ENCODE measurements at places on chromosomes 1 and 21. TPM values are rescaled to one million over a fixed set of nuclear protein-coding genes. Genes with fewer than 3 reads are reported as not detected.

GRCh38 chr1:166182281-166182680 lies 15.5 kb upstream of the FAM78B start:
- no peaks in the 10 kb centered on the region for H3K4me1 ChIP-seq
- H3K27me3 ChIP-seq, result peaks cover 19% of the 10 kb centered on the region
- H3K27ac ChIP-seq, result no peak overlapping the region
- DNase-seq, result no peak
- H3K4me3 ChIP-seq, result no peak overlapping the region

GRCh38 chr1:9086045-9086444 lies 16.6 kb upstream of the SLC2A5 start:
- no peak overlapping the region for H3K27ac ChIP-seq
- H3K4me3 ChIP-seq, result no peak overlapping the region
- no peaks in the 10 kb centered on the region for H3K36me3 ChIP-seq
- peaks cover 13% of the 10 kb centered on the region for H3K4me1 ChIP-seq

DNA sequence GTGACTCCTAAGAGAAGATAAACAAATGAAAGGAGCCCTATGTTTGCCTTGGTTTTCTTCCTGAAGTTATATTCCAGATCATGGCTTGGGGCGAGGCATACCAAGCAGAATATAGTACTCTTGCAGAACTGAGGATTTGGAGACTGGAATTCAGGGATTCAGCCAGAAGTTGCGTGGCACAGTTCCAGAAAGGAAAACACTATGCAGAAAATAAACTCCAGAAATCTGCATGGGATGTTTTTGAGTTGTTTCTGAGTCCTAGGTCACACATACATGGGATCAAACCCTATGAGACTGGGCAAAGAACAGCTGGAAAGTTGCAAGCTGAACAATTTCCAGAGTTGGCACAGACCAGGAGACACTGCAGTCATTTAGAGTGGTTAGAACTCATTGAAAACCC lies 42.9 kb upstream of the IFFO2 start:
- H3K36me3 ChIP-seq, result peaks cover 5% of the 10 kb centered on the region
- H3K4me1 ChIP-seq, result peaks cover 28% of the 10 kb centered on the region
- H3K4me3 ChIP-seq, result no peak overlapping the region
- H3K27ac ChIP-seq, result no peak overlapping the region
- no peaks in the 10 kb centered on the region for H3K27me3 ChIP-seq

- H3K4me1 ChIP-seq, result peaks cover 26% of the 10 kb centered on the region
- DNase-seq, result no peak
These were observed 27.3 kb downstream of the STPG1 start for GRCh38 chr1:24386241-24386640.

- H3K4me1 ChIP-seq, result no peaks in the 10 kb centered on the region
- no peaks in the 10 kb centered on the region for H3K36me3 ChIP-seq
- peaks cover 4% of the 10 kb centered on the region for H3K27me3 ChIP-seq
- DNase-seq, result no peak
These were observed 21.6 kb downstream of the PCP4 start for GRCh38 chr21:39888848-39889247.

- peaks cover 23% of the 10 kb centered on the region for H3K36me3 ChIP-seq
- H3K4me1 ChIP-seq, result peaks cover 72% of the 10 kb centered on the region
- DNase-seq, result no peak
- no peak overlapping the region for H3K27ac ChIP-seq
These were observed 37.0 kb downstream of the IL6R start for GRCh38 chr1:154442006-154442740.

DNA sequence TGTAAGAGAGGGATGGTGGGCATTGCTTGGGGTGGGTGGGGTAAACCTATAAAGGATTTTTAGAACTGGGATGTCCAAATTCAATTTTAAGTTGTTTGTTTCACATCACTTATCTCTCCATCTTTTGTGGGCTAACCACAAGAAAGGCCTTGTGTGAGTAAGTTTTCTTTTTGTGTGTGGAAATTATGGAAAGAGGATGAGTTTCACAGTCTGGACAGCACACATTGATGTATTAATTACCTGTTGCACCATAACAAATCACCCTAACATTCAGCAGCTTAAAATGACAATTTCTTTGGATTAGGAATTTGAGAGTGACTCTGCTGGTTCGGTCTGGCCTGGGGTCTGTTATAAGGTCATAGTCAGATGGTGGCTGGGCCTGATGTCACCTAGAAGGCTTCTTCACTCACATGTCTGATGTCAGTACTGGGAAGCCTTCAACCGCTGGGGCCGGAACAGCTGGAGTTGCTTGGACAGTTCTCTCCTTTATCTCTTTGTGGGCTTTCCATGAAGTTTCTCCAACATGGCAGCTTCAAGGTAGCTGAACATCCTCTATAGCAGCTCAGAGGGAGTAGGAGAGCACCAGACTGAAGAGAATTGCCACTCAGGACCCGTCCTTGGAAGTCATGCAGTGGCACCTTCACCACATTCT lies 2.0 kb upstream of the COL9A2 start:
- peaks cover 16% of the 10 kb centered on the region for H3K4me1 ChIP-seq
- peaks cover 7% of the 10 kb centered on the region for H3K27me3 ChIP-seq
- H3K4me3 ChIP-seq, result no peak overlapping the region
- no peaks in the 10 kb centered on the region for H3K36me3 ChIP-seq

COL8A2 gene
- 0.07 TPM for total RNA-seq

- no peak overlapping the region for H3K27ac ChIP-seq
- H3K36me3 ChIP-seq, result no peaks in the 10 kb centered on the region
- DNase-seq, result no peak
- peaks cover 12% of the 10 kb centered on the region for H3K4me1 ChIP-seq
- no peak overlapping the region for H3K4me3 ChIP-seq
- H3K27me3 ChIP-seq, result peaks cover 8% of the 10 kb centered on the region
These were observed 7.2 kb downstream of the CD34 start for GRCh38 chr1:207903767-207904166.

DNA sequence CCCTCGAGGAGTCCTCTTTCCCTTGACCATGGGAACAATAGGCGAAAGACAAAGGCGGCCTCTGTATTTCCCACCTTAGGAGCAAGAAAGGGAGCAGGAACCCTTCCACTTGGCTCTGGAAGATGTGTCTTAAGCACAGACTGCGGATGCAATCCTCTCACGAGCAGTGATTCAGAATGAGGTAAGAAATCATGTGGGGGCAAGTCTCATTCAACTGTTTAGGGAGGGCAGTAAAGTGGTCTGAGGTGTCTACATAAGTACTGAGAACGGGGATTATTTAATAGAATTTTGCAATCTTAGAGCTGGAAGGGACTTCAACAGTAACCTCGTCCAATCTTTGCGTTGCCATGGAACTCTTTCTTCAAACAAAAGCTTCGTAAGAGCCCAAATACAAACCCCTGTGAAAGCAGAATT lies 1.6 kb upstream of the DYRK3 start:
- H3K4me3 ChIP-seq, result no peak overlapping the region
- peaks cover under 1% of the 10 kb centered on the region for H3K36me3 ChIP-seq
- peaks cover 18% of the 10 kb centered on the region for H3K27me3 ChIP-seq
- DNase-seq, result no peak

- no peak overlapping the region for H3K4me3 ChIP-seq
- H3K36me3 ChIP-seq, result no peaks in the 10 kb centered on the region
- no peak for DNase-seq
- H3K27ac ChIP-seq, result no peak overlapping the region
These were observed 8.1 kb upstream of the CGN start for GRCh38 chr1:151502859-151503780.

ADCY10 gene
- 0.24 TPM for total RNA-seq

KRTAP11-1 gene
- not detected for total RNA-seq

- peaks cover 15% of the 10 kb centered on the region for H3K27me3 ChIP-seq
- H3K36me3 ChIP-seq, result no peaks in the 10 kb centered on the region
- H3K4me1 ChIP-seq, result no peaks in the 10 kb centered on the region
- no peak overlapping the region for H3K27ac ChIP-seq
- DNase-seq, result no peak
These were observed 50.4 kb downstream of the PGBD5 start for GRCh38 chr1:230375780-230376179.

DISP3 gene
- total RNA-seq, result 0.17 TPM

DNA sequence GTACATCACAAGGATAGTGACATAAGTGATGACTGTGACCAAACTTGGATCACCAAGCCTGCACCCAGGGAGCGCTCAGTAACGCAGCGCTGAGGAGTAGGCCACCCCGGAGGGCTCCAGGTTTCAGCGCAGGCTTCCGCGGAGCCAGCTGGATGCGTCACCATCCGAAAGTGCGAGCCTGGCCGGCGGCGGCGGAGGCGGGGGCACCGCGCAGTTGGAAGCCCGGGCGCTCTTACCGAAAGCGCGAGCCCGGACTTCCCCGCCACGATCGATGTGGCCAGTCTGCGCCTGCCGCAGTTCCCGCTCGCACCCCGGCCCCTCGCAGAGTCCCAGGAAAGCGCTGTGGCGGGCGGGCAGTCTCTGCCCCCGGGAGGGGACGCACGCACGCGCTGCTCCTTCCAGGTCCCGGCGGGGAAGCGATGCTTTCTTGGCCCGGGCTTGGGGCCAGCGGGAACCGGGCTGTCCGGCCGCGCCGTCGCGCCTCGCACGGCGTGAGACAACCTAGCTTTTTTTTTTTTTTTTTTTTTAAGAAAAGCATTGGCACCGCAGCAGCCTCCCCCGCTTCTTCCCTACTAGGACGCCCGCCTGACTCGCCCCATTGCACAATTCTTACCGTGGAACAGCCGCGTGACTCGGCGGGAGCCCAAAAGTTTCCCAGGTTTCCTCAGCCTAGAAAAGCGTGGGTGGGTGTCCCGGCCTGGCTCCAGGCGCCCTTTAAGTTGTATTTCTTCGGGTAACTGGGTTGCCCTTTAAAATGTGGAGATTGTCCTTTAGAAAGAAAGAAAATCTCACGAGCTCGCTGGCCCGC lies 36.4 kb upstream of the JAK1 start:
- peak overlapping the region; percentile 88 for H3K27ac ChIP-seq
- no peaks in the 10 kb centered on the region for H3K36me3 ChIP-seq
- no peaks in the 10 kb centered on the region for H3K27me3 ChIP-seq
- DNase-seq, result peak; percentile 81
- peak overlapping the region; percentile 82 for H3K4me3 ChIP-seq

- peaks cover 14% of the 10 kb centered on the region for H3K4me1 ChIP-seq
- no peak for DNase-seq
- H3K4me3 ChIP-seq, result no peak overlapping the region
- peaks cover 18% of the 10 kb centered on the region for H3K36me3 ChIP-seq
- H3K27me3 ChIP-seq, result no peaks in the 10 kb centered on the region
These were observed 45.4 kb downstream of the AGPAT3 start for GRCh38 chr21:43910460-43910859.

GRCh38 chr1:71015745-71016144 lies 31.9 kb downstream of the PTGER3 start:
- no peaks in the 10 kb centered on the region for H3K4me1 ChIP-seq
- no peak for DNase-seq
- H3K4me3 ChIP-seq, result no peak overlapping the region
- no peaks in the 10 kb centered on the region for H3K36me3 ChIP-seq

NCF2 gene
- total RNA-seq, result 14.0 TPM

GRCh38 chr1:22503721-22504410 lies 52.2 kb downstream of the ZBTB40 start:
- H3K4me1 ChIP-seq, result peaks cover 2% of the 10 kb centered on the region
- DNase-seq, result no peak
- no peak overlapping the region for H3K4me3 ChIP-seq
- no peaks in the 10 kb centered on the region for H3K27me3 ChIP-seq
- H3K27ac ChIP-seq, result no peak overlapping the region

PLA2G2A gene
- total RNA-seq, result not detected

GRCh38 chr1:8460132-8460544 lies 142.2 kb downstream of the SLC45A1 start:
- no peak overlapping the region for H3K27ac ChIP-seq
- H3K4me1 ChIP-seq, result peaks cover 56% of the 10 kb centered on the region
- H3K27me3 ChIP-seq, result no peaks in the 10 kb centered on the region
- DNase-seq, result no peak
- H3K36me3 ChIP-seq, result peaks cover 2% of the 10 kb centered on the region

DNA sequence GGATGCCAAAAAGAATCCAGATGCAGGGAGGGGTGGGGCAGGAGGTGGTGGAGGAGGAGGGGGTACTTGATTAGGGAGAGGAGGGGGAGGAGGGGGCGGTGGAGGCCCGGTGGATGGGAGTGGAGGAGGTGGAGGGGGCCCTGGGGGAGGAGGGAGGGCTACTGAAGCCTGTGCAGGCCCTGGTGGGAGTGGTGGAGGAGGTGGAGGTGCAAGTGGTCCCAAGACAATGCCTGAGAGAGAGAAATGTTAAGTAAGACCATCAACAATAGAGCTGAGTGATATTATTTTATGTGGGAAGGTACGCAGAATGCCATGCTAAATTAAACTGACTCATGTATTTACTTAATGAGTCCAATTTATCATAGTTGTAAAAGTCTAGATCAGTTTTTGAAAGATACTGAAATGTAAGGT lies 86.8 kb upstream of the LBR start:
- H3K27ac ChIP-seq, result no peak overlapping the region
- H3K4me1 ChIP-seq, result peaks cover 4% of the 10 kb centered on the region
- DNase-seq, result no peak
- H3K27me3 ChIP-seq, result peaks cover 2% of the 10 kb centered on the region
- no peak overlapping the region for H3K4me3 ChIP-seq

All from activated naive CD4-positive, alpha-beta T cell treated with anti-CD3 and anti-CD28 coated beads for 36 hours (primary cell).